HCT116 (cell line): ENCODE measurements at places on chromosomes 5 and 9.

DNA sequence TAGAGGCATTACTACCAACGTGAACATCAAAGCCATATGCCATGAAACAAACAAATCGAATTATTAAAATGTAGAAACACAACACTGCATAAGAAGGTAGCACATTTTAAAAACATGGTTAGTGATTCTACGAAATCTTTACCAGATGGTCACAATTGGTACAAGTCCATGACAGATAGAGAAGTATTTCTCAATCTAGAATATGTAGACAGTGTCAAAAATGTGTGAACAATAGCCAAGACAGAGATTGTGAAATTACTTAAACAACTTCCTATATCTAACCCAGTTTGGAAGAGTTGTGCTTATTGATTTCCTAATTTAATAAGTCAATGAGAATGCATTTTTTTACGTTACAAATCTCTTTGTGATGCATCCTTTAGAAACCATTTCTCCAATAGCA, 1121.6 kb downstream of the MAT2B start:
- no peak for DNase-seq

DNA sequence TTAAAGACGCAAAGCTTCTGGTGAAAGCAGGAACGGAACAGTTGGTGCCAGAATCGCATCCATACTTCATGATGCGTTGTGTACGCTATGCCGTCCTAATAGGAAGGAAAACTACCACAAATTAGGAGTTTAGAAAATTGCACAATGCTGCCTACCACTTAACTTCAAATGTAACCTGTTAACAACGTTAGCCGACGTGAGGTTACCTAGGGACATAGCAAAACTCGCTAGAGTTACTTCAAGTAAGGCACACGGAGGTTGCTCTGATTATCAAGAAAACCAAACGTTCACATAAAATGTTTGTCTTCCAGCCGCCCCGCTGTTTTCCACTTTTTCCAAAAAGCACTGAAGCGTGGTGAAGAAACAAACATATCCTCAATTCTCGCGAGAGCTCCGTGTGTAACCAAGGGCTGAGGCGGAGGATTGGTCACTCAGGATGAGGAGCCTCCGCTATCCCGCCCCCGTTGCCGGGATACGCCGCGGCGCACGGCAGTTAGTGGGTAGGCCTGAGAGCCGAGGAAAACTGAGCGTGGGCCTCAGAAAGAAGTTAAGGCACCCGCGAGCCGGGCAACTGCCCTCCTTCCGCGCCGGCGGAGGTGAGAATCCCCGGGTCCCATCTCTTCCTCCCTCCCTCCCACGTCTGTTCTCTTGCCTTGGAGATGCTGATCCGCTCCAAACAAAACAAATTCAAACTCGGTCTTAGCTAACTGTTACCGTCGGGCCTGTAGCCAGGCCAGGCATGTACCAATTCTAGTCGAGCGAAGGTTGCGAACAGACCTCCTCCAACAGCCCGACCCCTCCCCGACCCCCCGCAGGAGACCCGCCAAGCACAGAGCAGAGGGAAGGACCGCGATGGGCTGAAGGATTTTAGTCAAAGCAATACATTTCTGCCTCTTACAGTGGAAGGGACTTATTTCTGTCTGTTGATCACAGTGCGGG, at the start of gene IFT74:
Gene IFT74, plus strand, starts transcription at position 492 of the 939 bp plus-strand sequence. CDS start 5,556 bp downstream, outside the sequence.
- DNase-seq: peak; percentile 93

- no peak for DNase-seq
Measured at GRCh38 chr9:137448602-137448962, 7.4 kb upstream of the ENTPD8 start.

- DNase-seq: no peak
Measured at GRCh38 chr9:121354141-121354540, 15.9 kb downstream of the STOM start.

- no peak for DNase-seq
Measured at GRCh38 chr9:22031655-22032411, 22.7 kb upstream of the CDKN2B start.

DNA sequence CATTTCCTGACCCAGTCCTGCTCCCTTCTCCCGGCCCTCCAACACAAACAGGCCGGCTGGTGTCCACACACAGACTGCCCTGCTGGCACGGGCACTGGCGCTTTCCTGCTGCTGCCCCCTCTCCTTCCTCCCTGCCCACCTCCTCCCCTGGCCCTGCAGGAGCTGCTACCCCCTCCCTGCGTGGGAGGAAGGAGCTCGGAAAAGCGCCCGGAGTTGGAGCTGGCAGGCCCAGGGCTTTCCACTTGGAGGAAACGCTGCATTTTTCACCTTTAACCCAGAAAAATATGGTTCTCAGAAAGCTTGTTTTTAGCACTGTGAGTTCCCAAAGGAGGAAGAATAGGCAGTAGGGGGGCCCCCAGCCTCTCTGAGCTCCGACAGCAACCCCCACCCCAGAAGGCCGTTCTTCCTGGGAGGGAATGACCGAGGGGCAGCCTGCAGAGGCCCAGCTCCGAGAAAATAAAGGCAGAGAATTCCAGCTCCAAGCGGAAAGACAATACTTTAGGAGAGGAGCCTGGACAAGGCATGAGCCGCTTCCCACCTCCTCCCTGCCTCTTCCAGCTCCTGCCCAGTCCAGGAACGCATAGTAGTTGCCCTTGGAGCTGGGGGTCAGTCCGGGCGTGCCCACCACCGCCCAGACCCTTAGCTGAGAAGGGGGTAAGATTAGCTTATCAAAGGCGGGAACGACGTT, 88.9 kb downstream of the LIFR start:
- no peak for DNase-seq

- no peak for DNase-seq
Measured at GRCh38 chr5:132102101-132102701, 28.6 kb downstream of the CSF2 start.

DNA sequence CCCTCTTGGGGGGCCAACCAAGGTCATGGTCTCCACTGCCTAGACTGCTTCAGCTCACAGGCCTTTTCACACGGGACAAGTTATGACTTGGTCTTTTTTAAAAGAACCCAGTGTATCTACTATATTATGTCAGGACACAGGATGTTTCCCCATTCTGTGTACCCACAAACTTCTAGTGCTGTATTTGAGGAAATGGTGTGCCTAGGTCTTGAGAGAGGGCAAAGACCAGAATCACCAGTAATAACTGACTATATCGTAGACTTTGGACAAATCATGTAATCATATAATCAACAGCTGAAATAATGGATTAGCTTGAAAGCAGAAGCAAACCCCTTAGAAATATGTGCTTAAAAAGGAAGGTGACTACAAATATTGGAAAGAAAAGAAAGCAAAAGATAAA, 133.3 kb downstream of the ARL15 start:
- no peak for DNase-seq

DNA sequence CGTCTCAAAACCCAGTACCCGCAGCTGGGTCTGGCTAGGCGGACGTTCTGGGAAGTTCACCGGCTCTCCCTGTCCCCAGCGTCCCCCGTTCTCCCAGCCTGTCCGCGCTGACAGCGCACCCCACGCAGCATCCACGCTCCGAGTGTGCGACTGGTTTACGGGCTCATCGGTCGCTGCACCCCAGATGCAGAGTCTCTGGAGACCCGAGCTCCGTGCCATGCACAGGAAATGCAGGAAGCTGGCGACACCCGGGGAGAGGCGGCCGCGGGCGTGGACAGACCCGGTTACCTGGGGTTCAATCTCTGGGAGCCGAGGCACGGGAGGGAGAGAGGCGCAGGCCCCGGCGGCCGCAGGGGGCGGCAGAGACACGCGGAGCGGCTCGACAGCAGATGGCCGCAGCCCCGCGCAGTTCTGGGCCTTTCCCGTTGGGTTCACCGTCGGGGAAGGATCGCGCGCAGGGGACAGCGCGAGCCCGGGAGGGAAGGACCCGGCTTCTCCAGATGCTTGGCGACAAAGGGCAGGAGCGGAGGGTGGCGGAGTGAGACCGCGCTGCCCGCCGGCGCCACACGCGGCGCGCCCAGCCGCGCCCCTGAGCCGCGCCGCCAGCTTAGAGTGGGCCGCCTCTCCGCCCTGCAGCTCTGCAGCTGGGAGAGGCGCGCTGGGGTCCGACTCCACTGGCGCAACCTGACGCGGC, 558 bp downstream of the SHROOM1 start:
- DNase-seq: peak; percentile 38
